ENCODE measurements at places on chromosomes 1 and 21. TPM values are rescaled to one million over a fixed set of nuclear protein-coding genes. Genes with fewer than 3 reads are reported as not detected.

CRP gene
- not detected for total RNA-seq

MASP2 gene
- 0.20 TPM for total RNA-seq

PIK3CD gene
- total RNA-seq: 240 TPM

SLC5A9 gene
- not detected for total RNA-seq

RUNX3 gene
- 630 TPM for total RNA-seq

OBSCN gene
- total RNA-seq: 30.0 TPM

OR2T2 gene
- not detected for total RNA-seq

AKIRIN1 gene
- total RNA-seq: 73.2 TPM

ASTN1 gene
- not detected for total RNA-seq

C1orf167 gene
- not detected for total RNA-seq

MYOG gene
- not detected for total RNA-seq

CFAP45 gene
- total RNA-seq: 1.6 TPM

OLFML2B gene
- total RNA-seq: not detected

AQP10 gene
- total RNA-seq: not detected

DUSP10 gene
- 109 TPM for total RNA-seq

TMED5 gene
- 67.0 TPM for total RNA-seq

PRAMEF9 gene
- not detected for total RNA-seq

MAEL gene
- total RNA-seq: 0.19 TPM

DNAH14 gene
- total RNA-seq: 0.35 TPM

XPR1 gene
- 18.2 TPM for total RNA-seq

PKN2 gene
- total RNA-seq: 50.1 TPM

CD1E gene
- total RNA-seq: not detected

CYP4X1 gene
- not detected for total RNA-seq
